ENCODE measurements at places on chromosomes 3 and 15.
A peak's percentile ranks its signal among the peaks of the same experiment; 100 is the strongest.

DNA sequence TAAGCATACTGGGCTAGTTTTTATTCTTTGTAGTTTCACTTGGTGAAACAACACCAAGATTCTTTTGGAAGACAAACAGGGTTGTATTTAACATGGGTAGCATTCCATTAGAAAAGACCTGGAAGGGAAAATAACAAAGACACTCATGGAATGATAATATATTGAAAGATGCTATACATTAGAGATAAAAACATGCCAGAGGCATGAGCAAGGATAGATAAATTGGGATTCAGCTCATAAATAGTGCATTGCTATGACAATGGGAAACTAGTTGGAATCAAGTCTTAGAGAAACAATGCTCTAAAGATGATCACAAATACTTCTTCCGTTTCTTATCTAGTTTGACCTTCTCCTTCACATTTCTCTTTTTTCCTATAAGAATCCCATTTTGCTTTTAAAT lies 677.4 kb downstream of the ZNF385D start:
- DNase-seq = no peak

GRCh38 chr3:169383770-169384169 lies 279.7 kb downstream of the MECOM start:
- DNase-seq = no peak

DNA sequence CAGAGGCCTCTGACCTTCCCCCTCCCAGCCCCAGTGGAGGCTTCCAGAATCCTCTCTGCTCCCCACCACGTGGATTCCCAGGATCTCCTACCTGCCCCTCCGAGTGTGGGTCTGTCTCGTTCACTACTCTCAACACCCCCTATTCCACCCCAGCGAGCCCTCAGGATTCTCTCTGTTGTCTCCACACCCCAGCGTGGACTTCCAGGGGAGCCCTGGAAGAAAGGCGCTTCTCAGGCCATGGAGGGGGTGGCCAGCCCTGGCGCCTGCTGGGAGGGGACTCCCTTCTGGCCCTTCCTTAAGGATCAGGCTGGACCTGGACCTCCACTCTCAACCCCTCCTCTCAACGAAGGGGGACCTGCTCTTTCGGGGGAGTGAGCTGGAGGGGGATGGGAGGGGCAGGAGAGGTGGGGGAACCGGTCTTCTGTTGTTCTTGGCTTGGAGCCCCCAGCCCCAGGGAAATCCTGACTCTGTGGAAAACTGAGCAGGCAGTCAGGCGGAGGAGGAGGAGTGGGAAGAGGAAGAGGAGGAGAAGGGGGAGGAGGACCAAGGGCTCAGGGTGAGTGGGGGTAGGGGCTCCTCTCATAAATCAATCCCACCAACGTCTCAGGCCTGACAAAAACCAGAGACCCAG lies 32.9 kb downstream of the EPHB3 start:
- no peak for DNase-seq

GRCh38 chr15:96385195-96385594 lies 54.7 kb downstream of the NR2F2 start:
- DNase-seq = no peak

GRCh38 chr15:29815000-29815710 lies 7.1 kb downstream of the TJP1 start:
- DNase-seq = no peak

DNA sequence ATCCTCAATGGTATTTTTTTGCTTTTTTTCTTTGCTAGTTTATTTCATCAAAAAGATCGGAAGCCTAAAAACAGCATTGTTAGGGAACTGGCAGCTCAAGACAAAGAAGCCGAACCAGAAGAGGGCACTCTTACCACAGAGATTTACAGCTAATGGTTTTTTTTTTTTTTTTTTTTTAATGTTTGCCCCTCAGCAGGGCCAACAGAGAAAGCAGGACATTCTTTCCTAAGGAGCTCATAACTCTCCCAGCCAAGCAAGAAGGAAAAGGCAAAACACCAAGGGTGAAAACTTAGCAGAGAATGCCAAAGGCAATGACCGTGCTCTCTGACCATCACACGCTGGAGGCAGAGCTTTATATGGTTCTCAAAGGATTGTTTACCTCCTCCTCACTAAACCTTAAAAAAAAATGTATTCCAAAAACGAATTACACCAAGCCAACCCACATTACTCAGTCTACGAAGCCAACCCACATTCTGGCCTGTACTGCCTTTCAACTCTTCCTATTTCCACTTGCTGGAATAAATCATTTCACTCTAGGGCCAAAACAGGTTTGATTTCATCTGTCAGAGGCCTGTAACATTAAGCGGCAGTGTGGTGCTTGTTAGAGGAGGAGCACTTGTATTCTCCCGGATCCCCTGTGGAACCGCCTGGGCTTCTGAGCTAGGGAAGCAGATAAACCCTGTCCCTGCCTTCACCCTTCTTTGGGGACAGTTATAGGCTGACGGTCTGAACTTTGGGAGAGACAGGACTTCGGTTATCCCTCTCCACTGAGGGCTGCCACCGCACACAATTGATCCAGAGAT lies 35.6 kb upstream of the GYG1 start:
- no peak for DNase-seq

DNA sequence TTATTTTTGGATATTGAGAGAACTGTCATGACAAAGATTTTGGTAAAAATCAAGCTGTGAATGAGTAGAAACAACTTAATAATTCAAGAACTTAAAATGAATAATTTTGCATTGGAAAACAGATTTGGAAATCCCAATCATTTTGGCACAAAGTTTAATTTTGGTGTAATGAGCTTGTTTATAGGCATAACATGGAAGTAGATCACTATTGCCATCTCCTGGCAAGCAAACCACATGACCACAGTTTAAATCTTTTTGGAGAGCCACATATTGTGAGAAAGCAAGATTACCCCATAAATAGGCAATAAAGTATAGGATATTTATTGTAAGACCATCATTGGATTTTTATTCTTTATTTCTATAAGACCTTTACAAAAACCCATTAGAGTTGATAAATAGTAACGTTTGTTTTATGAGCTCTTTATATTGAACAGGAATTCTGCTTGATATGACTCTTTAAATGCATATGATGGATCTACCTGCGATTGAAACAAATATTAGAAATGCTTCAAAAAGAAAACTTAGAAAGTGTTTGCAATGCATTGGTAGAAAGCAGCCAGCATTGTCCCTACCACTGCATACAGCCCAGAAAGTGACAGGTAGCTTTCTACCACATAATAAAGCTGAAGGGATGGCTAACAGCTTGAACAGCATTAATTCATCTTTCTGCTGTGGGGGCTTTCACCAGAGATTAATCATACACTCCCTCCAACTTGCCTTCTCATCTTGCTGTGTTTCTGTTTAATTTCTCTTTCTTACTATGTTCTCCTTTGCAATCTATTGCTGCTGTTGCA lies 766.8 kb downstream of the TBL1XR1 start:
- no peak for DNase-seq

- no peak for DNase-seq
Observed at GRCh38 chr15:26132811-26133210, 269.7 kb upstream of the ATP10A start.

DNA sequence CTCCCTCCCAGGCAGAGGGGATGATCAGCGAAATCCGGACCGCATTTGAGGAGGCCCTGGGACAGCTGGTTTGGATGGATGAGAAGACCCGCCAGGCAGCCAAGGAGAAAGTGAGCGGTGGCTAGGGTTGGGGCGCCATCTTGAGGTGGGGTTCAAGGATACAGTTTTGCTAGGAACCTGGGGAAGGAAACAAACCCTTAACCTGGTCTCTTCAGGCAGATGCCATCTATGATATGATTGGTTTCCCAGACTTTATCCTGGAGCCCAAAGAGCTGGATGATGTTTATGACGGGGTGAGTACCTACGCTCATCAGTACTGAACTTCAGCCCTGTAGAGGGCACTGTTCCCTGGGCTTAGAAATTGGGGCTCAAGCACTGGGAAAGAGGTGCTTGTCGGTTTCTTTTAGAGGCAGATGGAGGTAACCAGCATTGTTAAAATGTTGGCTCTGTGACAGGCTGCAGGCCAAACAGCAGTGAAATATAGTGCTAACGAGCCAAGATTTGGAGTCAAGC lies 9.6 kb upstream of the PSMD2 start:
- peak; percentile 66 for DNase-seq

DNA sequence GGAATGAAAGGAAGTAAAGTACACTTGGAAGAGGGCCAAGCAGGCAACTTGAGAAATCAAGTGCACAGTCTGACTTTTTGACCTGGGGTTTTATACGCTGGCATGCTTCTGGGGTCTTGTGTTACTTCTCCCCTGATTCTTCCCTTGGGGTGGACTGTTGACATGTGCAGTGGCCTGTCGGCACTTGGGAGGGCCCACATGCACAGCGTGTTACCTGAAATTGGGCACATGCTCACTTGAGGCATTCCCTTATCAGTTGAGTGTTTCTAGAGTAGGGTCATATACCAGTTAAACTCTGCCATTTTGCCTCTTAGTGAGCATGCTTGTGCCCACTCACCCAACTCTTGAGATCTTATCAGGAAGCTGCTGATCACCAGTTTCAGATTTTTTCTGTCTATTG lies 329.1 kb upstream of the SOX2 start:
- no peak for DNase-seq

DNA sequence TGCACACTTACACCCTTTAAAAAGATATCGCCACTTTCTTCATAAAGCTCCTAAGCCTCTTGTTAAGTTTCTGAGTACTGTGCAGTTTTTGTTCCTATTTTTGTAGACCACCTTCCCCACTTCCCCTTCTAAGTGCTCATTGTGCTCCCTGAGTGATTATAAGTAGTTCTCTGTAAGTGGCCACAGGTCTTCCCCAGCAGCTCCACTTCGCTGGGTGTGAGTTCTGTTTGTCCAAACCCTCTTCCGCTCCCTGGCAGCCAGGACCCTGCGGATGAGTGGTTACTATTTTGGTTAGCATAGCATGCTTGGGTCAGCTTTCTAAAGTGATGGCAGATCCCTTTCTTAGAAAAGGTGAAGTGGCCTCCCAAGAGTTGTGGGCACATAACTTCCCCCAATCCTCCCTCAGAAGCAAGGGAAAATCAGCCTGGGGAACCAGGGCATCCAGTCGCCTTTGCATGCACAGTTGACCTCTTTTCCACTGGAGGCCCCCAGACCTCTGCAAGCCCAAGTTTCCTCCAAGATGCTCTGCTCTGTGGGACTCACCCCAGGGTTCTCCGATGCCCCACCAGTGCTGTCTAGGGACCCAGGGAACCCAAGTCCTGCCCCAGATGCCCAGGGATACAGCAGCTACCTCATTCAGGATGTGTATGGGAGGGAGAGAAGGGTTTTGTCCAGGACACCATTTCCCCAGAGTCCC lies 69.6 kb downstream of the ATP10A start:
- no peak for DNase-seq

DNA sequence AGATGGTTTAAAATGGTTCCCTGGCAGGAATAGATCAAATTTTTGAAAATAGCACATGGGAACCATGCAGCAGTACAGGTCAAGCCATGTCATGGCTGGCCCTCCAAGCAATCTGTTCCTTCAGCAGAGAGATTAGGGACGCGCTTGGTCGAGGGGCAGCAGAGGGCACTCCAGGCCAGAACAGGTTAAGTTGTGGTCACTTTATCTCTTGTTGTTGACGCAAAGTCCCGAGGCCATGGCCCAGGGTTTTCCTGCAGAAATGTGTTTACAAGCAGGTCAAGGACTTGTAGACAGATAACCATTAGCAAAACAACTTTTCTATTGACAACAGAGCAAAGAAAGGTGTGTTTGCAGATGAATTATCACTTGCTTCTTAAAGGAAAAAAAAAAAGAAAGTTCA lies 570.0 kb upstream of the NR2F2 start:
- no peak for DNase-seq

DNA sequence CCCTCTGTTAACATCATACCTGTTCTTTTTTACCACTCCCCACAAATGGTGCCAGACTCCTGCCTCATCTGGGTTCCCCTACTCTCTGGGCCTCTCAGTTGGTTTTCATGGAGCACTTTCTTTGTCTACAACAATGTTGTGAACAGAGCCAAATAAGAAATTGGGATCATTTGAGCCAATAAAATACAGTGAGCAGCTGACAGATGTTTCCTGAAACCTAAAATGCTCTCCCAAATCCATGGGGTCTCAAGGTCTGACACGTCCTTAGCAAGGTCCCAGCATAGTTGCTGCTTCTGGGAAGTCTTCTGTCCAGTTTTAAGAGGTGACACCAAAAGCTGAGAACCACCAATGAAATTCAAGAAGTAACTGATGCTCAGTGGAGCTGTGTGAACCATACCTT lies 1.7 kb downstream of the NMNAT3 start:
- no peak for DNase-seq

GRCh38 chr3:114081037-114081436 lies 24.5 kb downstream of the QTRT2 start:
- DNase-seq = no peak

GRCh38 chr15:95298729-95299128 lies 1031.8 kb upstream of the NR2F2 start:
- no peak for DNase-seq

- DNase-seq = no peak
Observed at GRCh38 chr15:47186075-47186474, 531.2 kb upstream of the SEMA6D start.

DNA sequence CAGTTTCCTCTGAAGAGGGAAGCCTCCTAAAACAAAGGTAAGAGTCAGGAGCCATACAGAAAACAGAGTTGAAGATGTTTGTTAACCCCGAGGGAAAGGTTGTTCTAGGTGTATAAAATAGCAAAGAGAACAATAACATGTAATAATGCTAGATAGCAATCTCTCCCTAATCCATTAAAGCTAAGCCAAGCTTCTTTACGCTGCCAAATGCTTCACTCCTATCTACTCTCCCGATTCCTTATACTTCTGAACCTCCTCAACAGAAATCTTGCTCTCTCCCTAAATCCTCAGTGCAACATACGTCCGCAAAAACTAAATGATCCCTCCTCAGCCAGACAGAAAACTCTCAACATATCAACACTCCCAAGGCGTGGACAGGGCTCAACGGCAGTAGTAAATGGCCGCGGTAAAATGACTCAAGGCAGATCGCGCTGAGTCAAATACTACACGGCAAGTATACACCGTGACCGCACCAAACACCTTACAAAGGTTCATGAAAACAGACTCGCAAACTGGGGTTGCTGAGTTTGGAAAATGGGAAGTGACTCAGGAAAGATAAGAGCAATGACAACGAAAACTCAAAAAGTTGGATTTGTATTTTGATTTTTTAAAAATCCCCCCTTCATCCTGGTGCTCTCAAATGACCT lies 682 bp downstream of the CLDND1 start:
- DNase-seq = peak; percentile 31

GRCh38 chr3:110849064-110849463 lies 222.6 kb upstream of the NECTIN3 start:
- no peak for DNase-seq

- no peak for DNase-seq
Observed at GRCh38 chr15:29225534-29226234, 43.9 kb downstream of the NSMCE3 start.

GRCh38 chr3:168952551-168952950 lies 711.0 kb downstream of the MECOM start:
- DNase-seq = no peak

DNA sequence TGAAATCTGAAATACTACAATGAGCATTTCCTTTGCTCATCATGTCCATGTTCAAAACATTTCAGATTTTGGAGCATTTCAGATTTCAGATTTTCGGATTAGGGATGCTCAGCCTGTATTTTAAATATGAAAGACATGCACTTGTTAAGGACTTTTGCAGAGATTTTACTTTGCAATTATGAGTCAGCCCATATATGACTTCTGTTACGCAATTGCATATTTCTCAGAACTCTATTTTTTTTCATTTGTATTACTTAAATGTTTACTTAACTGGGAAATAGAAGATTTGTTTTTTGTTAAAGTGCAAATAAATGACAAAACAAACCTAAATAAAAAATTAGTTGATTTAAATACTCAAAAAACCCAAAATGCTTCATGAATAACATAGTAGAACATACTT lies 376.2 kb downstream of the ZBTB20 start:
- no peak for DNase-seq
